ENCODE measurements at places on chromosomes 3 and 15. TPM values are rescaled to one million over a fixed set of nuclear protein-coding genes. Genes with fewer than 3 reads are reported as not detected.

The USP50 gene
- total RNA-seq: 1.1 TPM

The RASL12 gene
- total RNA-seq: 7.6 TPM

The WNT5A gene
- total RNA-seq: 9.9 TPM

The NOX5 gene
- total RNA-seq: 0.60 TPM

The CHAC1 gene
- total RNA-seq: 4.7 TPM

Measured in kidney (tissue), 22 donors.